Heart right ventricle (tissue), 16 donors: ENCODE measurements at places on chromosomes 7 and 10. TPM values are rescaled to one million over a fixed set of nuclear protein-coding genes. Genes with fewer than 3 reads are reported as not detected.

DNA sequence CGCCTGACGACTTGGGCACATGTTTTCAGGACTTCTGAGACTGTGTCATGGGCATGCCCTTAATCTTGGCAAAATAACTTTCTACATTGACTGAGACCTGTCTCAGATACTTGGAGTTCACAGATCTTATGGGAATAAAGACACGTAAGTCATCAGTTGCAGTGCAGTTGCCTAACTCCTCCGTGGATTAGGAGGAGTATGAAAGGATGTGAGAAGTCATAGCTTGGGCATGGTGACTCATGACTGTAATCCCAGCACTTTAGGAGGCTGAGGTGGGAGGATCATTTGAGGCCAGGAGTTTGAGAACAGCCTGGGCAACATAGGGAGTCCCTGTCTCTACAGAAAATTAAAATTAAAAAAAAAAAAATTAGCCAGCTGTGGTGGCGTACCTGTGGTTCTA is 49.6 kb downstream of the EXOC6 start:
- DNase-seq, result no peak

- DNase-seq, result no peak
Measured at GRCh38 chr7:2444476-2444875, 31.7 kb downstream of the GRIFIN start.

DNA sequence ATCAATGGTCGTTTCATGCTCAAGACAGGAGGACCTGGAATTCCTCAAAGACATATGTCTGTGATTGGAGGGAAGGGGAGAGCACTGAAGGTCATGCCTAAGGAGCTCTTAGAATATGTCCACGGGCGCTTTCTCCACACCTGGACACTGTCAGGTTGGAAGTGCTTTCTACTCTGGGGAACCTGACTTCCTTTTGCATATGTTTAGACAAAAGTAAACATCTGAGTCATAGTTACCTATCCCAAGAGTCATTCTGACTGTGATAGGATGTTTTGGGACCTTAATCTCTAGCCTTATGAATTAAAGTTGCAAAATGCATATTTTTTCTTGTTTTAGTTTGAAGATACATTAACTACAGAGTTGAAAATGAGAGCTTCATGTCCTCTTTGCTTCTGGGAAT is 251.7 kb downstream of the KLF6 start:
- no peak for DNase-seq

The LRRC4 gene
- total RNA-seq, result 4.3 TPM

GRCh38 chr10:33623669-33624068 is 289.2 kb upstream of the NRP1 start:
- no peak for DNase-seq

- no peak for DNase-seq
Measured at GRCh38 chr7:78101076-78101475, 302.5 kb downstream of the PHTF2 start.

DNA sequence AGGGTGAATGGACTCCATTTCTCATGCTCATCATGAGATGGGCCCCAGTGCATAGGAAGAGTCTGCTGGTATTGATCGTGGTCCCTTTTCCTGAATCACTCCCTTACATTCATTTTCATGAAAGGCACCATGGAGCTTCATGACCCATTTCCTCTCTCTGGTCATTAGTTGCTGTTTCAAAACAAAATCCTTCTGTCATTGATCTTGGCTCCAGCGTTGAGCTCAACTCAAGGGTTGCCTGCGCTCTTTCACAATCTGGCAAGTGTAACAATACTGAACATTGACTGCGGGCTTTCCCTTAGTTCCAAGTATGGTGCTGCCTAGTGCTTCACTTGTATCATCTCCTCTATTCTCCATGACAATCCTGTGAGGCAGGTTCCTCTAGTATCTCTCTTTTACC is 197.6 kb downstream of the TMEM178B start:
- no peak for DNase-seq

- no peak for DNase-seq
Measured at GRCh38 chr10:73894245-73894971, 16.5 kb upstream of the PLAU start.

The NKX1-2 gene
- total RNA-seq, result not detected

- no peak for DNase-seq
Measured at GRCh38 chr10:31686599-31686998, 242.0 kb downstream of the ARHGAP12 start.
